Hindlimb muscle (tissue), 1 donor: ENCODE measurements at places on chromosomes 7 and 10.

DNA sequence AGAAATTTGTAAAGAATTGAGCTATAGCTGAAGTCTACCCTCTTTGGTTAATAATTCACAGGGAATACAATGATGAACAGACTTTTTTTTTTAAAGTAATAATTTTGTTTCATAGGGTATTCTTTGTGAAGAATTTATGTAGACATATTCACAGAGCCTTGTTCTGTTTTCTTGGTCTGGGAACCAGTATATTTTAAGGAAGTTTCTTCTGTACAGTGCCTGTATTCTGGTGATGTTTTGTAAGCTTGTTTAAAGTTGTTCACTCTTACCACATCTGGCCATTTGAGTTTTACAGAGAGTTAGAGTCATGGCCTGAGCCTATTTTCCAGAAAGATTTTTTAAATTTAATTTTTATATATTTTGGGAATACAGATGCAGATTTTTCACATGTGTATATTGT, 70.3 kb downstream of the CCSER2 start:
- no peak for DNase-seq

GRCh38 chr10:32942081-32942480, 15.9 kb downstream of the ITGB1 start:
- DNase-seq: no peak

DNA sequence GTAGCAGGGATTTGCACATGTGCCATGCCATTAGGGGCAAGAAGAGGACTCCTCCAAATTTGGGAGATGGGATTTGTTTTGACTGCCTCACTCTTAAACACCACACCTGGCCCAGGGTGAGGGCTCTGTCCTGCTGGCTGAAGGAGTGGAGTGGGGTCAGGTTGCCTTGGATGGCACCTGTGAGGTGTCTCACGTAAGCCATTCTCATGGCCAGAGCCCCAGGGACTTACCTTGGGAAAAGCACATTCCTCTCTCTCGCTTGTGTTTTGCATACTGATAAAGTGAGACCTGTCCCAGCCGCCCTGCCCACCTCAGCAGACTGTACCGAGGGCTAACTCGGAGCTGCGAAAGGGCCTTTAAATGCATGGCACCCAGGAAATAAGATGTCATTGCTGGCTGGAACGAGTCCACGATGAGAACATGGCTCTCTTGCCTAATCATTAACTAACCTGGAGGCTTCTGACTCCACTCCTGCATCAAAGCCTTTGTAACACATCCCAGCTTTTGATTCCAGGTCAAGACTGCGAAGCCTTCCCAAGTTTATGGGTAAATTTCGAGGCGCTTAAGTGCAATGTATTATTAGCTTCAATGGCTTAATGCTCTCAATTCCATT, 184.0 kb upstream of the RNF32 start:
- DNase-seq: no peak

DNA sequence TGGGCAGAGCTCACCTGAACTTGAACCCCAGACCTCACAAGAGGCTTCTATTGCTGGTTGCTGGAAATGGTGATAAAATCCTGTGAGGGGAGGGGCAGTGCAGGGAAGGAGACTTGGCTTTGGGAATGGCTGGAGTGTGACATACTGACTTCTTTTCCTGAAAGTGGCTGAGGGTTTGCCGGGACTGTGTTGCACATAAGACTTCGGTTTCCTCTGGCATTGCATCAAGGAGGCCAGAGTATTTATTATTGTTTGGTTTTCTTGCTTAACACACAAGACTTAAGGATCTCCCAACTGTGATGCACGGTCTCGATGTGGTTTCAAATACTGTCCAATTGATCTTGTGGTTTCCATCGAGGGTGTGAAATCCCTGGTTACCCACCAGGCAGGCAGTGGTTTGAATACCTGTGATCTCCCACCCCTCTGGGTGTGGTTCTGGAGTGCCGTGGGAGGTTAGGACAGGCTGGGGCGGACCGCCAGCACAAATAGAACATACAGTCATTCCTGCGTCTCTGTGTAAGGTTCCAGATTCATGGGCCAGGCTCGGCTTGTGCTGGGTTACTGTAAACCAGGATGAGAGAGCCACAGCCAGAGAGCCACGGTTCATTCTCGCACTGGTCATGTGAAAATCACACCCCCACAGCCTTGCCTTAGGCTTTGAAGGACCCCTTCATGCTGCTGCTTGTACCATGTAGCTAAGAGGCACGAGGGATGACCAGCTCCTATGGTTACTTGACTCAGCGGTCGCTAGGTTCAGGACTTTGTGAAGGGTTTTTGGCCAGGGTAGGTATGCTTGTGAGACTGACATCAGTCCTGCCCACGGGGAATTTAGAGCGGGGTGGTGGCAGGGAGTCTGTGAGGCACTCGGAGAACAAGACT, 39.2 kb downstream of the WBP1L start:
- no peak for DNase-seq

DNA sequence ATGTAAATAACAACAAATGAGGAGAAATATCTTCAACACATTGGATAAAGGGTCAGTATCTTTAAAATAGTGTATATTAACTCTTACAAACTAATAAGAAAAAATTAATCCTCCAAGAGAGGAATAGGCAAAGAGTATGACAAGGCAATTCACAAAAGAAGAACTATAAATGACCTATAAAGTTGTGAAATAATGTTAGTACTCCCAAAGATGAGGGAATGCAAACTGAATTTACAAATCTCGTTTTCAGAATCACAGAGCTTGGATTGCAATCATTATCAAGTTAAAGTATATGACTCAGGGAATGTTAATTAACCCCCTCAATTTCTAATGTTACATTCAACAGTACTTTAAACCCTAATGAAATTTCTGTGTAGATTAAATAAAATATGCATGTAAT, 87.3 kb upstream of the TARP start:
- DNase-seq: no peak

- no peak for DNase-seq
Measured at GRCh38 chr10:124377101-124377500, 41.6 kb downstream of the OAT start.

GRCh38 chr10:89075631-89076030, 85.0 kb downstream of the FAS start:
- no peak for DNase-seq

DNA sequence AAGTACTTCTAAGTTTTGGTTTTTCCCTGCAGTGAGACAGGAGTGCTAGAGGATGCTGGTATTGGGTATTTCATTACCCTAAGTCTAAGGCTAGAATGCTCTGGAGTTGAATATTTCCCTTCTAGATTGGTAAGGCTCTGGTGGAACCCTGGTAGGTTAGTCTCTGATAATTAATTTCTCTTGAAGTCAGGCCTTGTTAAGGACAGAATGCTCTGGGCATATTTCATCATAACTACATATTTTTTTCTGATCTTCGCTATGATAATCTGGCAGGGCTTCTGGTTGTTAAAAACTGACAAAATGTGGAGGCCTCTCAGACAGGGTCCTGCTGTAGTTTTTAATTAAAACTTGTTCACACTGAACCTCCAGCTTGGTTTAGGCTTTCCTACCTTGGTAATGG, 83.8 kb downstream of the CDK13 start:
- DNase-seq: no peak

DNA sequence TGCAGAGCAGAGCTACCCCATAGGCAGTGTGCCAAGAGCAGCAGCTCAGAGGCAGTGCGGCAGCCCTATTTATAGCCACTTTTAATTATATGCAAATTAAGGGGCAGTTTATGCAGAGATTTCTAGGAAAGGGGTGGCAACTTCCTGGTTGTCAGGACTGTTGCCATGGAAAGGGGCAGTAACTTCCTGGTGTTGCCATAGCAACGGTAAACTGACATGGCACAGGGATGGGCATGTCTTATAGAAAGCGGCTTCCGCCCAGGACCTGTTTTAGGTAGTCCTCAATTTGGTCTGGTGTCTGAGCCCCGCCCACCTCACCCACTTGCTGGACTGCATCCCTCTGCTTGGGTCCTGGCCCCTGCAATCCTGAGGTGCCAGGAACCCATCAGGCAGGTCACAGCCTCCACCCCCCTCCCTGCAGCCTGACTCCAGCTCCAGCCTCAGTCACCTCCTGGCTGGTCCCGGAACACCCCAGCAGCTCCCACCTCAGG, 115.8 kb downstream of the TMEM130 start:
- DNase-seq: no peak

- DNase-seq: no peak
Measured at GRCh38 chr10:123093489-123093888, 42.3 kb upstream of the HMX3 start.

- peak; percentile 39 for DNase-seq
Measured at GRCh38 chr7:152054367-152055230, 29.1 kb downstream of the GALNT11 start.
